H1 (cell line): ENCODE measurements at places on chromosomes 2 and 18. TPM values are rescaled to one million over a fixed set of nuclear protein-coding genes. Genes with fewer than 3 reads are reported as not detected.
A peak's percentile ranks its signal among the peaks of the same experiment; 100 is the strongest.

The GCA gene
- 37.2 and 42.0 TPM in 2 replicates for total RNA-seq

The CAB39 gene
- total RNA-seq: 48.3 and 50.5 TPM in 2 replicates

The ANKRD29 gene
- total RNA-seq: 6.3 and 7.3 TPM in 2 replicates

The RPRM gene
- 16.2 and 16.3 TPM in 2 replicates for total RNA-seq

The M1AP gene
- 4.8 and 5.1 TPM in 2 replicates for total RNA-seq

The DPP10 gene
- 5.4 and 7.2 TPM in 2 replicates for total RNA-seq

The PER2 gene
- total RNA-seq: 5.5 TPM in 2 replicates

DNA sequence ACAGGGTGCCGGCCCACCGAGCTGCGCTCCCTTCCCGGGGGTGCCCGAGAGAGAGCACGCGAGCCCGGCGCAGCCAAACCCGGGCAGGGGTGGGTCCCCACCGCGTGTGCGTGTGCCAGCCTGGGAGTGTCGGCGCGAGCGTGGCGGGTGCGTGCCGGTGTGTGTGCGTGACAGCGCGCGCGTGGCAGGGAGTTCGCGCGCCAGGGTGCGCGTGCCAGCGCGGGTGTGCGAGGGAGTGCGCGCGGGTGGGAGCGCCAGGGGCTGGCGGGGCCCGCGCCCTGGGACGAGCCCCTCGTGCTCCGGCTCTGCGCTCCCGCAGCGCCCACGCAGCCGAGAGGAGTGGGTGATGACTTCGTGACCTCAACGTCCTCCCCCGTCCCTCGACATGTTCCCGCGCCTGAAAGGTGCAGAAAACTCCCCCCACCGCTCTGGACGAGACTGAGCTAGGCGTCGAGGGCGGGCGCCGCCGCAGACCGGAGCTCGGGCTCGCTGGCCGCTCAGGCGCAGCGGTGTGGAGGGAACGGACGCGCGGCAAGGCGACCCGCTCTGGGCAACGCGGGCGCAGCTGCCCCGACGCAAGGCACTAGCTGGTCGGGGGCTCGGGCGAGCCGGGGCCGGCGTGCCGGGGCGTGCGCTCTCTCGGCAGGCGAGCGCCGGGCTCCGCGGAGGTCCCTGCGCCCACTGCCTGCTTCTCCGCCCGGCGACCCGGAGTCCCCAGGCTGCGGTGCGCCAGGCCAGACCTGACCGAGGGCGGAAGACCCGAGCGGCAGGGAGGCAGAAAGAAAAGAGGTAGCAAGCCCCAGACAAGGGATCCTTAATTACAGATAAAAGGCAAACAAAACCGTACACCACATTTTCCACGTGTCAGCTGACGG lies 582.8 kb downstream of the ZEB2 start:
- peak; percentile 23 for DNase-seq

DNA sequence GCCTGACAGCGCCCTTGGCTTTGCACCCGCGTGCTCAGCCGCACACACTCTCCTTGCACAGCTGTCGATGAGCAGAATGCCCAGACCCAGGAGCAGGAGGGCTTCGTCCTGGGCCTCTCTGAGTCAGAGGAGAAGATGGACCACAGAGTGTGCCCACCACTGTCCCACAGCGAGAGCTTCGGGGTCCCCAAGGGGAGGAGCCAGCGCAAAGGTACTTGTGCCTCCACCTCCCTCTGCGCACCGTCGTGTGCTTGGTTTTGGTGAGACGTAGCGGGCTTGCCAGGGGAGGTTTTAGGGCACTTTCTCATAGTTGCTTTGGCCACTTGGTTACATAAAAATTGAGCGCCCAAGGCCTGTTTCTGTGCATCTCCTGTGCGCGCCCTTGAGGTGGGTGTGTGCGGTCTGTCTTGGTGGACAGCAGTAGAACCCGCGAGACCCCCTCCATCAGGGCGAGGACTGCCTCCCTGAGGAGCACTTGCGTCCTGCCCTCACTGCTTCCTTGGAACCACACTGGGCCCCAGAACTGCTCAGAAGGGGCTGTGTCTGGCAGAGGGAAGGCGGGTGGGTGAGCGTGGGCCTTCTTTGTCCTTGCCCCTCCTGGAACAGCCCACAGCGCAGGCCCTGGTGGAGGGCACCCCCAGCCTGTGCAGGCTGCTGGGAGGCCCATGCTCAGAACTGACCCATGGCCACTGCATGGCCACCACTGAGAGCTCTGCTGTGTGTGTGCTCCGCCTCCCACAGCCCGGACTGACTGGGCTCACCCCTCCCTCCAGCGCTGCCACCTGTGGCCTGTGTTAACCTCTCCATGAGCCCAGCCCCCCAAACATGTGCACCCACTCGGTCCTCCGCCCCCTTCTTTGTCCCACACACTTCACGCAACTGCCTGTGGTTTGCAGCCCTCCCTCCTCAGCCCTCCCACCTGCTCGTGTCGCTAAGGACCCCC lies 95.9 kb downstream of the DGKD start:
- DNase-seq: no peak

- DNase-seq: no peak
These were observed 19.8 kb downstream of the SLC3A1 start for GRCh38 chr2:44295113-44295512.

- no peak for DNase-seq
These were observed 398.8 kb downstream of the ARHGAP15 start for GRCh38 chr2:143528021-143528420.

- DNase-seq: no peak
These were observed 15.6 kb upstream of the INO80C start for GRCh38 chr18:35513181-35513936.

DNA sequence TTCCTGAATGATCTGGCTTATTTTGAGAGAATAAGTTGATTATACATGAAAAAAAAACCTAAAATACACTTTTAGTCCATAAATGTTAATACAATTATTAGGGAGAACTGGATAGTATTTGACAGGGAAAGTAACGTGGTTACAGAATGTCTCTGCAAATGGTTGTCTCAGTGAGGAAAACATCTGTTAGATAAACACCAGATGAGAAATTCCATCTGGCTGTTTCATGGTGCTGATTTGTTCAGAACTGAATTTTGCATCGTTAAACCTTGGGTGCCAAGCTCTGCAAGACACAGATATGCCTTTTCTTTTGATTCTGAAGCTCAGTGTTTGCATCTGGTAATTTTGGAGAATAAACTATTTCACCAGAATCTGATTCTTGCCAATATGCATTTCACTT lies 90.4 kb downstream of the SCN3A start:
- no peak for DNase-seq

DNA sequence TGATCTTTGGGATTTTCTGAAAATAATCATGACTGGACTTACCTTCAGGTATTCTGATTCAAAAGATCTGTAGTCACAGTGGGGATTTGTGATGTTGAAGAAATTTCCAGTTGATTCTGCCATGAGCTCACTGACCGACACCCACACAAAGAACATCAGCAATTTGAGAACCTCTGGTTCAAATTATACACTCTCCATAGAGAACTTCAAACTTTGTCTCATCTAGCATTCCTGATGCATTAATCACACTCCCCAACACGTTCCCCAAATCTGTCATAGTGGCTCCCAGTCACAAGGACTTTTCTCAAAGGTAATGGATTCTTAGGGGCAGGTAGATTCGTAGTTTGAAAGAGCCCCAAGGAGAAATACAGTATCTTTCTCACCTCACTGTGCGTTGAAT lies 584.3 kb downstream of the FBXO15 start:
- DNase-seq: no peak

DNA sequence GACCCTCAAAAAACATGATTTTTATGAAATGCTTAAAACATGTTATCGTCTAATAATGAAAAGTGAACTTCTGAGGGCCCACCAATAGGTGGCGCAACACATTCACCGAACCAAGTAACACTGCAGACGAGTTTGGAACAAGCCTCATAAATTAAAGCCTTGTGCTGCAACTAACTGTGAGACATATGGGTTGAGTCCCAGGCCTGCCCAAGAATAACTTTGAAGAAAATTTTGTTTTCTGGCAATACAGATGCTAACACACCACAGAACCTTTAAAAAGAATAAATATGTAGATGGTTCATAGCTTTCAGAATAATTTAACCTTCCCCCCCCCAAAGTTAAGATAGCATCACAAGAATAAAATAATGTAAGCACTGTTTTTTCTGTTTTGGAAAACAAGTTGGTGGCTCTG lies 285.9 kb downstream of the RNF144A start:
- peak; percentile 54 for DNase-seq

- no peak for DNase-seq
These were observed 62.6 kb downstream of the TRAPPC8 start for GRCh38 chr18:31880186-31880898.

GRCh38 chr18:69127873-69128500 lies 272.7 kb upstream of the DOK6 start:
- DNase-seq: no peak

GRCh38 chr2:3423492-3424170 lies 44.1 kb downstream of the TRAPPC12 start:
- DNase-seq: peak; percentile 38

GRCh38 chr2:150413366-150413765 lies 74.1 kb downstream of the RND3 start:
- no peak for DNase-seq
